Activated gamma-delta T cell treated with anti-CD3 and anti-CD28 coated beads, Interleukin-2, amount 50 U/mL, for 16 hours (primary cell): ENCODE measurements at places on chromosomes 13 and 19.

DNA sequence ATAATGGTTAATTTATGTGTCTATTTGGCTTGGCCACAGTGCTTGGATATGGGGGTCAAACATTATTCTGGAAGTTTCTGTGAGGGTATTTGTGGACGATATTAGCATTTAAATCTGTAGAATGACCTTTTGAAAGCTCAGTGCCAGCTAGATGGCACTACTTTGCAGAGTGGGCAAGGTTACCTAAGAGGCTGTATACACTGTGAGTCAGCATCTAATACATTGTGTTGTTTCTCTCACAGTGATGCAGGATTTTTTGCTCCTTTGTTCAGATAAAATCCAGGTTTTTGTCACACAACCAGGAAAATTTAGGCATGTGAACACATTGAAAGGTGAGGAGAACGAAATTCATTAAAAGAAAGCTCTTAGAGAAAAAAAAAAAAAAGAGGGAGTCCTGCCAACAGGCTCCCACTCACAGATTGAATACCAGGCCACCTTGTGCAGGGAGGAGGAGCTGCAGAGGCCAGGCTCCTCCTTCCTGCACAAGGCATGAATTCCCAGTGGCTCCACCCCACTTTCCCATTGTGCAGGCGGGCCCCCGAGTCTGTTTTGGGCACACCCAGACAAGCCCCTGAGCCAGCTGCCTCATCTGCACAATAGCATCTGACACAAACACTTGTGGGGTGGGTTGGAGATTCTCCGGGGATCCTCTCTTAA, 551.0 kb upstream of the ATXN8OS start:
- DNase-seq = no peak

DNA sequence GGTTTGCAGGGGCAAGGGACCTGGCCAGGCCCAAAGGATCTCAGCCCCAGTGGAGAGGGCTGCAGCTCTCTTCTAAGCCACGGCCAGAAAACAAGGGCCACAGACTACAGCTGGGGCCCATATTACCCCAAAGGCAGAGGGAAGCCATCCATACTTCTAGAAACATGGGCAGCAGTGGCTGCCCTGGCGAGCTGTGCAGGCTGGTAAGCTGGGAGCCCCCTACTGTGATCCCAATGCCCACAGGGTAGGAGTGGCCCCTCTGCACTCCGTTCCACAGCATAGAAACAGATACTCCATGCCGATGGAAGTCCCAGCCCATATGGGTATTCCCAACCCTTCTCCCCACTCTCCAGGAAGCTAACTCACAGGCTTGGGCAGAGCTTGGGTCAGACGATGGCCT, 25.1 kb downstream of the VSTM2B start:
- DNase-seq = no peak

GRCh38 chr13:112446347-112446861, 70.2 kb downstream of the SPACA7 start:
- no peak for DNase-seq

DNA sequence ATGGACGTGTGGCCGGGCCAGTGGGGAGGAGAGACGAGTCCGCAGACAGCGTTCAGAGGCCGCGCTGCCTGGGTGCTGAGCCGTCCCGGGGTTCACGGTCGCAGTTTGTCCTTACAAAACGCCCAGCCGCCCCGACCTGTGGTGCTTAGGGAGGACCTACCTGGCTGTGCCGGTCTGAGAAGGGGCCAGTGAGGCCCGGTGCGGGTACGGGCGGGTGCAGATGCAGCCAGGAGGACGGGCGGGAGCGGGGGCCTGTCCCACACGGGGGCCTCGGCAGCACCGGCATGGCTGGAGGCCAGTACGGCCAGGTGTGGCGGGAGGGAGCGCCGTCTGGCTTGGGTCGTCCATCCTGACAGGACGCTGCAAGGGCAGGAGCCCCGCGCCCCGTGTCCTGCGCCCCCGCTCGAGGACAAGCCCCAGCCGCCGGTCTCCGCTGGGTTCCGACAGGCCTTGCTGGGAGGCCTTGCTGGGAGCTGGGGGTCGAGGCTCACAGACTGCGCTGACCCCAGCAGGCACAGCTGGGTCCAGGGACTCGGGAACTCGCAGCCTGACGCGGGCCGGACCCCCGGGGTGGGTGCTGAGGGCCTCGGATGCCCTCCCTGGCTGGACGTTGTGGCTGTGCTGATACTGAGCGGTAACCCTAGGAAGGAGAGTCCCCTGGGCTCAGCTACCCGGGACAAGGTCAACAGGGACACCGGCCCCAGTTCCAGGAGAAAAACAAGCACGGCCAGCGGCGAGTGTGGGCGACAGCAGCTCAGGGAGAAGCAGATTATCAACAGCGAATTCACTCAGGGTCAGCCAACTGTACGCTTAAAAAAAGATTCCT, 5.3 kb upstream of the PROZ start:
- DNase-seq = no peak

DNA sequence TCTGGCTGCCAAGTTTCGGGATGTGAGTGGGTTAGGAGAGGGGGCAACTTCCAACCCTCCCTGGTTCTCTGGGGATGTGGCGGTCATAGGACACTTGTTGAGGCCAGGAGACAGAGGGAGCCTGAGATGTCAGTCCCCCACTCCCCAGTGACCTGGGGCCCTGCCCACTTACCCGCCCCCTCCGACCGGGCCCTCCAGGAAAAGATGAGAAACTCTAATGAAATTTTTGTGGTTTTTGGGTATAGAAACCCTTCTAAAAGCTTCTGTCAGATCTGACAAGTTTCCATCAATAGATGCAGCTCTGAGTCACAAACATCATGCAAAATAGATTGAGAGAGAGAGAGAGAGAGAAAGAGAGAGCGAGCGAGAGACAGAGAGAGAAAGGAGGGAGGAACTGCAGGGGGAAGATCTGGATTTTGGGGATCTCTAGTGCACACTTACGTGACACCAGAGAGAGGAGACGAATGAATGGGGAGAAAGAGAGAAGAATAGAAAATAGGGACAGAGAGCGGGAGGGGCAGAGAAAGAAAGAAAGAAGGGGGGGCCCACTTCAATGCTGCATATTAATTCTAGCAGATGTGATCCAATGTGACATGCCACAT, 94.0 kb downstream of the PTPRS start:
- no peak for DNase-seq

DNA sequence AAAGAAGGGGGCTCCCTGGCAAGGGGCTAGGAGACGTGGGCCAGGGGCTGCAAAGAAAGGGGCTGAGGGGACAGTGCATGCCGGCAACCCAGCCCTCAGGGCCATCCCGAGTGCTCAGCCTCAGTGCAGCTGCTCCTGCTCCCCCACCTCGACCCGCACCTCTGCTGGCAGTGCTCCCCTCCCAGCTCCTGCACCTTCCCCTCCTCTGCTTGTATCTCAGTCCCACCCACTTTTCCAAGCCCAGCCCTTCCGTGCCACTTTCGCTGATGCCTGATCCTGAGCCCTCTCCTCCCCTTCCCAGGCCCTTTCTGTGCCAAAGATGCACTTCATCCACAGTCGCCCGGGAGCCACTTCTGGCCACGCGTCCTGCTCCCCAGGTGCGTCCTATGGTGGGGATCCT, 69.9 kb upstream of the KCTD15 start:
- no peak for DNase-seq
